CD4-positive, alpha-beta T cell (primary cell): ENCODE measurements at places on chromosomes 2 and 18.

GRCh38 chr2:215355801-215356200 lies 43.9 kb downstream of the ATIC start:
- DNase-seq: no peak

DNA sequence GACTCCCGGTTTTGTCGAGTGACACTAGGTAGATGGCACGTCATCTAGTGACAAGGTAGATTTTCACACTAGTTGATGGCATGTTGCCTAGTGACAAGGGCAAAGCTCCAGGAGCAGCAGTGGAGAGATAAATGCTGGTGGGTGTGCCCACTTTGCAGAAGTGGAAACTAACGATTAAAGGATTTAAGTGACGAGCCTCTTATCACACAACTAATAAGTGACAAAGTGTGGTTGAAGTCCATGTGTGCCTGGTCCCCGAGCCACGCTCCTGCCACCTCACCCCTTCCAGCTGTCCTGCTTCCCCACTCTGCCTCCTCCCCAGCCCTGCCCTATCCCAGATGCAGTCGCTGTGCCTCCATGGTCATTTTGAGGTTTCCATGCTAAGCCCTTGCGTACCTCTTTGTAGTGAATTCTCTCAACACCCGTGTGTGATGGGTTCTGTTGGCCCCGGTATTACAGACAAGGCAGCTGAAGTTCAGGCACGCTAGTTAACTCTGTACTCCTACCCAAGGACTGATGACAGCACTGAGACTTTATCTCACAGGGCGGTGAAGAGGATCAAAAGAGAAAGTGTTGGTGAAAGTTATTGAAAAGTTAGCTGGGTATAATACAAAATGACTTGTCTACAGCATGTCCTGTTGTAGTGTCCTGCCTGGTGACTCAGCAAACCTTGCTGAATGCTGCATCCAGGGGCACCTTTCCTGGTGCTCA lies 113.4 kb upstream of the GLI2 start:
- DNase-seq: no peak

- no peak for DNase-seq
These were observed 71.4 kb upstream of the GLS start for GRCh38 chr2:190809139-190809764.

GRCh38 chr18:38402509-38402908 lies 836.9 kb upstream of the CELF4 start:
- DNase-seq: no peak

DNA sequence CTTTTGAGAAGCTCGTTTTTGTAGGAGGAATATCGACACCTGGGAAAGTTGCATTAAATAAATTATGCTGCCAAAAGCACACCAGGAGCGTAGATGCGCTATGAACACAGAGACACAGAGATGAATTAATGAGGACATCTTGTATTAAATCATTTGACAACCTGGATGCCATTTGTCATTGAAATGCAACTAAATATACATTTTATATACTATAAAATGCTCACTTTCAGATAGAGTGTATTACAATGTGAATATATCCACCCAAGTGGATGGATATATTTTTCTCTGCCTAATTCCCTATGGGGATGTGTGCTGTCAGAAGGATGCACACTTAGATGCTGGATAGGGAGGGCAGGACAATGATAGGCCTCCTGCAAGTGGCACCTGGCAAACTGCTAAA lies 426.2 kb downstream of the RIT2 start:
- no peak for DNase-seq

DNA sequence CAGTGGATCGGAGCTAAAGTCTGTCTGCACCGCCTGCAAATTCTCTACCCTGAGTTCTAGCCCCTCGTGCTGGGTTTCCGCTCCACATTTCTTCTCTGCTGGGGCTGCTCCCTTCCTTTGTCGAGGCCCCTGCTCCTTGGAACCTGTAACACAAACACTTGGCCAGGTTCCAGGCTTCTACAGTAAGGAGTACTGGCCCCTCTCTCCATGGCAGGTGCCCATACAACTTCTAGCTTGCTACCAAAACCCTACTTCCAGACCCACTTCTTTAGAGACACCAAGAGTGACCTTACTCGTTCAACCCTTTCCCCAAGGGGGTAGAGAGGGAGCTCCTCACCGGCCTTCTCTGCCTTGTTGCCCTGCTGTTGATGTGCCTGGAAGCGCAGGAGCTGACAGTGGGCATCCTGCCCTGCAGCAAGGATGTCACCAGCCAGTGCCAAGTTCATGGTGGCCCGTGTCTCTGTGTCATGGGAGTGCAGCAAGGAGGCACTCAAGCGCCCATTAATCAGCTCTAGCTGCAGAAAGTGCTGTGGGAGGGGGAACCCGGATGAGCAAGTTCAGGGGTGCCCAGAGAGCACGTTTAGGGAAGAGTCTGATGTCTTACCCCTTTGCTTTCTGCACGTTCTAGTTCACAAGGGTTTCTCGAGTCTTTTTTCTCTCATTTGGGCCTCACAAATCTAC lies 1.1 kb downstream of the PREB start:
- no peak for DNase-seq

DNA sequence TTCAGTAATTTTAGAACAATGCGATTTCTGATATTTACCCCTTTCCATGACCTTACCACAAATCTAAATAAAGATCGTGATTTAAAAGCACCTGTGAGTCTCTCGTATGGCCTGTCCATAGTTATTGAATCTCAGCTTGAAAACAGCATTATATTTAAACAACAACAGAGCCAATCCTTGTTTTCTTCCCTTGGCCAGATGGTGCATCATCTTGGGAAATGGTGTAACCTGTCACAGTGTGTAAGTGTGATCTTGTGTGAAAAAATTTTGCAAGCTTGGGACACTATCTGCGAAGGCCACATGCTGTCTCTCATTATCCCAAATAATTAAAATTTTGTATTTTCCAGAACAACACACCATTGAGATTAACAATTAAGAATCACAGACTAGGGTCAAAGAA lies 262.7 kb upstream of the SPHKAP start:
- DNase-seq: no peak

DNA sequence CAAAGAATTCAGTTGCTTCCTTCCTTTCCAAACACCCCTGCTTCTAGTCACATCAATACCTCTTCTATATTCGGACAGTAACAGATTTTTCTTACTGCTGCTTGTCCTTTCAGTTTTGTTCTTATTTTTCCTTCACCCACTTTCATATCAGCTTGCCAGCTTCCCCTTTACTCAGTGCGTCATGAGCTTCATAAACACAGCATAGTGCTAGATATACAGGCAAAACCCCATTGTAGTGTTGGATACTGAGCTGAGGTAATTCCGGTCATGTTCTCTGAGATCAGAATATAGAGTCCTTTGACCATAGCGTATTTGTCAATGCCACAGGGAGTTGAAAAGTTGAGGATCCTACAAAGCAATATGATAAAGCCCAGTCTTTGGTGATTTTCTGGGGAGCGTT lies 2.4 kb downstream of the FARP2 start:
- no peak for DNase-seq

GRCh38 chr2:65918760-65919187 lies 486.4 kb upstream of the SPRED2 start:
- no peak for DNase-seq

GRCh38 chr18:22322243-22322691 lies 95.4 kb downstream of the CTAGE1 start:
- DNase-seq: no peak

- DNase-seq: no peak
These were observed 8.2 kb downstream of the WDR54 start for GRCh38 chr2:74429487-74430451.
